ENCODE measurements at places on chromosomes 2 and 18.
A peak's percentile ranks its signal among the peaks of the same experiment; 100 is the strongest.

DNA sequence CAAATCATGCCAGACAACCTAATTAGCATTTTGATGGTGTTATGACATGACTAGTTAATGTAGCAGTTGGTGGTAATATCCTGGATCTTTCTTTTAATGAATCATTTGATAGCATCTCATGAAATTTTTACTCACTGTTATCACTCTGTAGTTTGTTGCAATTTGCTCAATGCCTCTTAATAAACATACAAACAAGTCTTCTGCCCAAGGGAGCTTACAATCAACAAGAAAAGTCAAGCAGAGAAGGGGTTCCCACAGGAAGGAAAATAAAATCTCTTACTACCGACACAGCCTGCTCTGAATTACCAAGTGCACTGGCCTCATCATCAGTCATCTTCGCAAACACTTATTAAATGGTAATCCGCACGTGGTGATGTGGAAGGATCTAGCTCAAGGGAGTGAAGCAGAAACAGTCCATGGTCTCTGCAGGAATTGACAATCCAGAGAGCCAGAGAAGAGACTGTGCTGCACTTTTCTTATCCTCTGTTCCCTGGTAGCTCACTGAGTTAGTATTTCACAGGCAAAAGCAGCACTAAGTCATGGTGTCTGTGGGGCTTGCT lies 263.5 kb downstream of the EPHA4 start:
- no peak overlapping the region for H3K4me3 ChIP-seq
- no peak for DNase-seq
- no peak overlapping the region for H3K27ac ChIP-seq
- no peaks in the 10 kb centered on the region for H3K27me3 ChIP-seq
- H3K4me1 ChIP-seq: no peaks in the 10 kb centered on the region

DNA sequence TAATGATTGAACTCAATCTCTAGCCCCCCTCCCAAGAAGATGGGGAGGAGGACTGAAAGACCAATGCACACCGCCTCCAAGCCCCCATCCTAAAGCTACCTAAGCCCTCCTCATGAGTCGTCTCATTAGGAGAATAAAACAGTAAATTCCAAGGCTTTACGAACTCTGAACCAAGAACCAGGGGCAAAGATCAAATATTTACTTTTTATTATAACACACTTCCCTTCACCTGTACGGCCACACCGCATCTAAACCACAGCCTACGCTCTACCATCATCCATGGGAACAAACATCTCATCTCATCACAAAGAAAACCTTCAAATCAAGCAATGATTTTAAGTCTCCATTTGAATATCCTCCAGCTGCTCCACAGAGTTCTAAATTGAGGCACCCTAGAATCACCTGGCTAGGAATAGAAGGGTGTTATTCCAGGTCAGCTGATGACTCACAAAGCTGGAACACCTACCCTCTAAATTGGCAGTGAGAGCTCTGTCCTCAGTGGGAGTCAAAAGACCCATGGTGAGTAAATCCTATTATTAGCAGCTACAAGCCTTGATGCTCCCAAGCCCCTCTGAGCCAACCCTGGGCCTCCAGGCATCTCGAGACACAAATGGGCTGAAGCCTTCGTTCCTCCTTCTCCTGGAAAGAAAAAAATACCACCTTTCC lies 45.6 kb upstream of the BZW1 start:
- H3K4me1 ChIP-seq: peaks cover 8% of the 10 kb centered on the region
- no peaks in the 10 kb centered on the region for H3K27me3 ChIP-seq
- H3K4me3 ChIP-seq: no peak overlapping the region
- no peaks in the 10 kb centered on the region for H3K36me3 ChIP-seq

GRCh38 chr2:111058264-111058663 lies 62.5 kb upstream of the BCL2L11 start:
- no peak overlapping the region for H3K27ac ChIP-seq
- H3K27me3 ChIP-seq: no peaks in the 10 kb centered on the region
- DNase-seq: no peak
- H3K4me3 ChIP-seq: no peak overlapping the region
- H3K36me3 ChIP-seq: no peaks in the 10 kb centered on the region

DNA sequence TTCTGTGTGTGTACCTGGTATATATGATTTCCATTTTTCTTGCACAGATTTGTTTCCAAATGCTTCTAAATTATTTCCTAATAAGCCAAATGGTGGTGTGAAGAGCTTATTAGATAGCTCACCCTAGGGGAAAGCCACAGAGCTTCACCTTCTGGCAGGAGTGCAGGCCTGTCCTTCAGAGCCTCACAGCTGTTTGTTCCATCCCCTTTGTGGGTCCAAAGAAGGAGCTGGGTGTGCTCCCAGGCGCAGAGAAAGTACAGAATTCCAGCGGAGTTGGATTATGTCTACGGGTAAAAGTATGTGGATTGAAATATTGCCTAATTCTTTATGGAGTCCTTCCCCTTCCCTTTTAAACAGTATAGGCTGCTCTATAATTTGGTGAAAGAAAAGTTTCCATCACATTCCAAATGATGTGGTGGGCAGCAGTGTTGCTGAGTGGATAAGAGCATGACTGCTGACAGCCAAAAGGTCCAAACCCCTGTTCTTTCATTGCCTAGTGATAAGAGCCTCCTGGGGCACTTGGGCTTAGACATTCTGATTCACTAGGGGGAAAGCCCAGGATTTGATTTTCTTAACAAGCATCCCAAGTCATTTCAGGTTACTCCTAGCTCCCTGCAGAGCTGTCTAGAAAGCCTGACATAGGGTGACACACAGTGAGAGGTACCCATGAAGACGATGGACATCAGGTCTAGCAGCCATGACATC lies 86.6 kb downstream of the WDSUB1 start:
- peaks cover 36% of the 10 kb centered on the region for H3K36me3 ChIP-seq
- no peaks in the 10 kb centered on the region for H3K27me3 ChIP-seq
- H3K27ac ChIP-seq: peak overlapping the region; percentile 52
- H3K4me1 ChIP-seq: no peaks in the 10 kb centered on the region
- no peak overlapping the region for H3K4me3 ChIP-seq

GRCh38 chr2:239712755-239713154 lies 311.9 kb upstream of the HDAC4 start:
- DNase-seq: no peak
- no peak overlapping the region for H3K27ac ChIP-seq
- no peaks in the 10 kb centered on the region for H3K4me1 ChIP-seq
